NCI-H446 (cell line): ENCODE measurements at places on chromosomes 1 and 21.

DNA sequence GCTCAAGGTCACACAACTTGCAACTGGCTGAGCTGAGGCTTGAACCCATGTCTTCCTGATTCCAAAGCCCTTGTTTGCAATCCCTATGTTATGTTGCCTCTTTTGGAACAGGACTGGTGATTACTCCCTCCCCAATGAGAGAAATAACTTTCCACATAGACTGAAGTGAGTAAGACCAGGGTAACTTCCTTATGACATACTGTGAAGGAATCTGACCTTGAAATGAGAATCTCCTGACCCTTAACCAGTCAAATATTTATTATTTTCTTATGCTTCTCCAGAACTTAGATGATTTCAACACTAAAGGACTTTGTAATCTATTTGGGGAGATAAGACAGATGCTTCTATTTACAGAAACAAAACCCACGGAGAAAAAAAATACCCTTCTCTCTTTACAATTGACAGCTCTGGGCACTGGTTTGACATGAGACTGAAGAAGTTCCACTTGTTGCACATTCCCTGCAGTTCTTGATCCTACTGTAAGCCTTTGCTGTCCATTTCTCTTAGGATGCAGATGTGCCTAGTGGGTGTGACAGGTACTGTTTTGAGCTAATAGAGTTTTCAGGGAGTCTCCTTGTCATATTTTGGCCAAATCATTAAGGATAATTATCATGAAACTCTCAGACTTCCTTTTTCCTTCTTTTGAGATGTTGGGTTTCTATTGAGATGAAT is 3.9 kb upstream of the RPTN start:
- DNase-seq: no peak

- peak; percentile 79 for DNase-seq
These were observed 210.4 kb upstream of the CSF3R start for GRCh38 chr1:36693161-36693525.

DNA sequence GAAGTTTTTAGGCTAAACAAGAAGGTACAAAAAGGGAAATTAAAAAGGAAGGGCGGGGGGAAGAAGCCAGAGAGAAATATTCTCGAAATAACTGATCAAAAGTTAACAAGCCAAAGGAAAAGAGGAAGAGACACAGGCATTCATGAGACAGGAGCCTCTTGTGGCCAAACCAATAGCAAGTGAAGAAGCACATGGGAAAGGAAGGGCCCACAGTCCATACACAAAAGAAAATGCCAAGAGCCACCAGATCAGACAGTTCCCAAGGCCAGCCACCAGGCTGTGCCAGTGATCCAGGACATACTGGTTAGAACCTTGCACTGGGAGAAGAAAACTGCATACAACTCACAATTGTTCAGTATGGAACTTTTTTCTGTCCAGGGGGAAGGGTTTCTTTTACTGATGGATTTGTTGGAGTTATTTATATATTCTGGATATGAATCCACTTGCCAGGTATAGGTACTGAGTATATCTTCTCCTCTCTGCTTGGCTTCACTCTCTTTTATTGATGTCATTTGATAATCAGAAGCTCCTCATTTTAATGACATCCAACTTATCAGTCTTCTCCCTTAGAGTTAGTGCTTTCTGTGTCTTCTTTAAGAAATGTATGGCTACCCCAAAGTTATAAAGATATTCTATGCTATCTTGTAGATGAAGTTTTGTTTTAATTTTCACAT is 76.8 kb downstream of the CD46 start:
- peak; percentile 10 for DNase-seq

DNA sequence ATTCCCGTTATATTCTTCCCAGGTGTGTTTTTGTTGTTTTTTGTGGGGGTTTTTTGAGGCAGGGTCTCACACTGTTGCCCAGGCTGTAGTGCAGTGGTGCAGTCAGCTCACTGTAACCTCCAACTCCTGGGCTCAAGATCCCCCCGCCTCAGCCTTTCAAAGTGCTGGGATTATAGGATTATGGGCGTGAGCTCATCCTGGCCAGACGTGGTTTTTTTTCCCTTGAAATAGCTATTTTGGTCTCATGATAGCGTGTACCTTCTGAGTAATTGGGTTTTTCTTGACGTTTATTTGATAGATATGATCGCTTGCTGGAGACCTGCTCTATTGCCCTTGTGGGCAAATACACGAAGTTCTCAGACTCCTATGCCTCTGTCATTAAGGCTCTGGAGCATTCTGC is 17.6 kb downstream of the CTPS1 start:
- no peak for DNase-seq

DNA sequence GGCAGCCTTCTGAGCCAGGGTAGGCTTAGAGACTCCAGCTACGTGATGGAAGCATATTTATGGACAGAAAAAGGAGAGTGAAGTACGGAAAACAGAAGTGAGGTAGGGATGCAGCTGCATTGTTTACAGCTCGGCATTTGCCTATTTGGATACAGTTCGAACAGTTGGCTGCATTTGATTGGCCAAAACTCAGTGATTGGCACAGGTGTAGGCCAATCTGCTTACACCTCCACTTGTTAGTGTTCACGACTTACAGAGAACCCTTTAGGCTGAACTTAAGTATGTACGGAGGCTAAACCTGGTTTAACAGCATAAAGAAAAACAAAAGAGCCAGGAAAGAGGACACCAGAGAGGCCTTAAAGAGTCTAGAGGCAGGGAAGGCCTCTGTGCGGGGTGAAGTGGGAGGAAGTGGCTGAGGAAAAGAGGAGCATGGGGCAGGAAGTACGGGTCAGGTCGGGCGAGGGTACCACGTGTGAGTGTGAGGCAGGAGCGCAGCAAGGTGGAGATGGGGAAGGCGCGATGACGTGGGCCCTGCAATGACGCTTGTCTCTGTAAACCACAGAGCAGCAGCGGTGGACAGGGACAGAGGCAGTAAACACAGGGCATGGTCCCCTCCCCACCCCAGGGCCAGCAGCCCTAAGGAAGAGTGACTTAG is 32.0 kb downstream of the RSPH1 start:
- no peak for DNase-seq

DNA sequence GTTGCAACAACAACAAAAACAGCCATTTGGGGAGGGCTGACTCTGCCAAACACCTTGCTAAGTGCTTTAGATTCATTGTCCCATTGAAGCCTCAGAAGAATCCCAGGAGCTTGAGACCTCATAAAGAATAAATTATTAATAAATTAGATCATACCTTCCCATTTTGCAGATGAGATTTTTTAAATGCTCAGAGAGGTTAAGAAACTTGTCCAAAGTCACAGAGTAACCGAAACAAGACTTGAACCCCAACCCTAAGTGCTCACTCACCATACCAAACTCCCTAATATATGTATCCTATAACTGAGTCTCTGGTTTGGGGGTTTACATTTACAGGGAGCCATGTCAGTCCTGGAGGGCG is 3.6 kb downstream of the CRYBG2 start:
- DNase-seq: no peak

DNA sequence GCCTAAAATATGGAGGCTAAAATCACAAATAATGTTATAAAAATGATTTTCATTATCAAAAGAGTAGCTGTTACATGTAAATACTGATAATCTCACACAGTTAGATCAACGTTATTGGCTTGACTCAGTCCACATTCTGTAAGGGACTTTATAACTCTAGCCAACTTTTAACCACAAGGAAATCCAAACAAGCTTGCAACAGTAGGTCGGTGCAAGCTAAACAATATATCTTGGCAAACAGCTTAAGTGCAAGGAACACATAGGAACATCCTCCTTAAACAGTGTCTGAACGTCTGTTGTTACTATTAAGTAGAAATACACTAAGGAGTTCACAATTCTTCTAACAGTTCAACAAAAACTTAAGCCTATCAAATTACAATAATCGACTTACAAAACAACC is 126.7 kb downstream of the EIF4G3 start:
- DNase-seq: no peak
